ENCODE measurements at places on chromosomes 12 and 14. TPM values are rescaled to one million over a fixed set of nuclear protein-coding genes. Genes with fewer than 3 reads are reported as not detected.

The APAF1 gene
- total RNA-seq: 27.2 TPM

The PHETA1 gene
- 19.7 TPM for total RNA-seq

The EXOC3L4 gene
- total RNA-seq: 1.3 TPM

The P2RX7 gene
- 0.32 TPM for total RNA-seq

The CLEC7A gene
- not detected for total RNA-seq

The SAMD15 gene
- total RNA-seq: 1.7 TPM

The AKAP3 gene
- 0.52 TPM for total RNA-seq

DNA sequence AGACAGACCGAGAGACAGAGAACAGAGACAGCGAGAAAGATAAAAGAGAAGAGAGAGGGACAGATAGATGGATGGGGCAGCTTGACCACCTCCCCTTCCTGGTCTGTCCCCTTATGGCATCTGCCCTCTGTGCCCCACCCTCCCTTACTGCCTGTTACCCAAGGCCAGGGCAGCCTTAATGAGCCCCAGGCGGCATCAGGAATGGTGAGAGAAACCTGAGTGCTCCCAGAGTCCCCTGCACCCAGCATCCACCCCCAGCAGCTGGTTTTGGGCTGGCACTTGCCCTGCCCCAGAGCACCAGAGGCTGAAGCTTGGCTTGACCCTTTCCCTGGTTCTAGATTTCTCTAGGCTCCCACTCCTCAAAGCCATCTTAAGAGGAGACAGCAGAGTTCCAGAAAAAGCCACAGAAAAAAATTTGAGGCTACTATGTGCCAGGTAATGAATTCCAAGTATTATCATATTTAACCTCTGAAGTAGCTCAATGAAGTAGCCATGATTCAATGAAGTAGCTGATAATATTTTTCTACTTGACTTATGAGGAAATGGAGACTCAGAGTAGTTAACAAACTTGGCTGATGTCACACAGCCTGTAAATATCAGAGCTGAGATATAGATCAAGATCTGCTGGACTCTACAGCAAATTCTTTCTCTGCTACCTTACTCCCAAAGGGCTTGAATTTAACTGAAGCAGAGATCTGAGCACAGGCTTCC is 2.0 kb upstream of the ZNF385A start:
- no peak for DNase-seq

DNA sequence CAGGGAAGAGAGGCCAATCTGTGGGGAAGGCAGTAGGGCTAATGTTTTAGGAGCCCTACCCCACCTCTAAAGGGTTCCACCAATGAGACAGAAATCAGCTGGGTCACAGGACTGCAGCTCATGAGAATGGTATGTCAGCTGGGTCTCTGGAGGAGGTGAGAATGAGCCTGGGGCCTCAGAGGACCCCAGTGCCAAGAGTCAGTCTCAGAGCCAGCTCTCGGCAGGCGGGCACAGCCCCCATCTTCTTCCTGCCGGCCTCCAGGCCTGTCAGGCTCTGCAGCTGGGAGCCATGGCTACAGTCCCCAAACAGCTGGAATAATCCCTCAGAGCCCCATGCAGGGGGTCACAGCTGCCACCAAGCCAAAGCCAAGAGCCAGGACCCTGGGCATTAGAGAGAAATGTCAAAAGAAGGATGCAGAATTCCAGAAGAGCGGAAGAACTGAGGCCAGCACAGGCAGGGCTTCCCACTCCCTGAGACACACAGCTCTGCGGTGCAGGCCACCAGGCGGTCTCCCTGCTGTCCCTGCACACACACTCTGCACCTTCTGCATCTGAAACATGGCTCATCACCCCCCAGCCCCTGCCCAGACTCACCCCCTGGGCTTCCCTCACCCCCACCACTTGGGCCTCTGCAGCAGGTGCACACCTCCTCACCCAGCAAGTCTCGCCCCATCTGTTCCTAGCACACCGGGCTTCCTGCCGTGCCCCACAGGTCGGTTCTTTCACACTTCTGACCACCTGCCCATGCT is 26.0 kb downstream of the ITPK1 start:
- no peak for DNase-seq

GRCh38 chr12:102052192-102053061 is 9.4 kb downstream of the WASHC3 start:
- no peak for DNase-seq

DNA sequence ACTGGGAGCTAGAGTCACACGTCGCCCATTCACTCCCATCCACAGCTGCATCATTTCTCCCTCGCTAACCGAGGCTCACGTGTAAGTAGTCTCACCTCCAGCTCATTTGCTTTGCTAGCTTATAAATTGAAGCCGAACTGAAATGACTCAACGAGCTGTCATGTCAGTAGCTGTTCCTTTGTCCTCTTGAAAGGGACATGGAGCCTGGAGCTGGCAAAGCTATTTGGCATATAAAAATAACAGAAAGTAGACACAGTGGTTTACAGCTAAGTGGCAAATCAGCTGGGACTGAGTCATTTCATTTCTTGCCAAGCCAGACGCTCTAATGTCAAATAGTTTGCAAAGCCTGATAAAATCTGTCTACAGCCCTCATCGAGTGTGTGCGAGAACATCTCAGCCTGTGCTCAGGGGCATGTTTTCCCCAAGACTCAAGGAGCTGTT is 114.4 kb upstream of the TMEM233 start:
- peak; percentile 44 for DNase-seq

- peak; percentile 55 for DNase-seq
These were observed 91.8 kb downstream of the PLXNC1 start for GRCh38 chr12:94240171-94240570.

DNA sequence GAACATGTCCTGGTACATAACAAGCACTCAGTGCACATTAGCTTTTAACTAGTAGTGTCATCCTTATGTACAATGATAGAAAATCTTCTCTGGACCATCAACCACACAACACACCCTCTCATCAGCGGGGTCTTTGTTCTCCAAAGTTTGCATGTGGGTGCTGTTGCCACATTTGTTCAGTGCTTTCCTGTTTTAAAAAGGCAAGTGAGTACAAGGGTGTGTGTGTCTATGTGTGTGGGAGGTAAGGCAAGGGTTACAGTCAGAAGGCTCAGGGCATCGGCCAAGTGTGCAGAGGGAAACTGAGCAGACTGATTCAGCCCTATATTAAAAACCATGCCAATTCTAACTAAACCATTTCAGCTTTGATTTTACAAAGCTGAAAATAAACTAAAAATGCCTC is 17.9 kb downstream of the KRT76 start:
- DNase-seq: no peak

GRCh38 chr14:32012062-32012461 is 65.0 kb upstream of the ARHGAP5 start:
- DNase-seq: no peak

DNA sequence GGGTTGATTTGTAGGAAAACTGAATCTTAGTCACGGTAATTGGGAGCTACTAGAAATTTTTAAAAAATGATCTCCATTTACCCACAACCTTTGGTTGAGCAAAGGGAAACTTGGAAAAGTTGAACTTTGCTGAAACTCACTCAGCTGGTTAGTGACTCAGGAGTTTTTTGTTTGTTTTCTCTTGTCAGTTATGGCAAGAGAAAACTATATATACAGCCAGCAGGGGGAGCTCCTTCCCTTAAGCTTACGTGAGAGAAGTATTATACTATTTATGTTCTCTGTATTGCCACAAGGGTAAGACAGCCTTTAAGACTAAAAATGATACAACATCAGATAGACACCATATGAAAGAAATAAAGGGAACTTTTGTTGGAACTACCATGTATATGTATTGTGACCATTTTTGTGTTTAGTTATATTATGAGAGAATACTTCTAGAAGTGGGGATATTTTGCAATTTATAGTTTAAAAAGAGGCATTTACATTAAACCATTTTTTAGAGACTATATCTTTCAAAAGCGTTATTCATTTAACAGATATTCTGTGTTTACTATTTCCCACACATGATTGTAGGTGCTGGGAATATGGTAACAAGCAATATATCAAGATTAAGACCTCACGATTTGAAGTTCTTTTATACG is 28.1 kb upstream of the TBC1D30 start:
- DNase-seq: peak; percentile 90

DNA sequence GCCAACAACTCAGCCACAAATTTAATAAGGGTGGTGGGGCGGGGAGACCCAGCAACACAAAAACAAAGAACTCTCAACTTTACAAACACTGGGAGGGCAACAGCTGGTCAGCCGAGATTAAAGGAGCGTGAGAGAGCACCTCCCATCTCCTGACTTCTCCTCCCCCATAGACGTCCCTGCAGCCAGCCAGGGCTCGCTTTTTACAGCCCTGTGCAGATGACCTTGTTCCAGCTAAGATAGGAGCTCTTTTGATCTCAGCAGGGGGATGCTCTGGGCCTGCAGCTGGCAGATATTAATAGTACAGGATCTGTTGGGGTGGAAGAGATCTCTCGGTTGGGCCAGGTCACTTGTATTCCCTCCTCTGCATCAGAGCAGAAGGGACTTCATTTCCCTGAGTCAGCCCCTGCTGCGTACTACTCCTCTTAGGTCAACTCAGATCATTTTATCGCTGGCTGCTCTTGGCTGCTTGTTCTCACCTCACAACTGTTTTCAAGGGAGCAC is 475.8 kb downstream of the RAD51B start:
- DNase-seq: no peak

- DNase-seq: no peak
These were observed 6.4 kb upstream of the EP400 start for GRCh38 chr12:131943389-131943788.

GRCh38 chr12:94872971-94873733 is 130.3 kb downstream of the NDUFA12 start:
- DNase-seq: no peak

DNA sequence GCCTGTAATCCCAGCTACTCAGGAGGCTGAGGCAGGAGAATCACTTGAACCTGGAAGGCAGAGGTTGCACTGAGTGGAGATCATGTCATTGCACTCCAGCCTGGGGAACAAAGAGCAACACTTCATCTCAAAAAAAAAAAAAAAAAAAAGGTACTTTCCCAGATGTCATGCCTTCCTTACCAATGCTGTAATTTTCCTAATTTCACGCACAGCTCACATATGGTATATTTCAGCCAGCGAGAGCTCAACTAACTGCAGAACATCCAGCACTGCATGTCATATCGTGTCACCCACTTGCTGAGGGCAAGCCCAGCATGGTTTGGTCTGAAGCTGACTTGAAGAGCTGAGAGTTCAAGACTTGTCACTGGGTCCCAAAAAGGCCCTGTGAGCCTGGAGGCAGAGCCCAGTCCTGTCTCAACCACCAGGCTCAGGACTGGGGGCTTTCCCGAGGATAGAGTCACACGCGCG is 29.0 kb downstream of the NFKBIA start:
- no peak for DNase-seq

DNA sequence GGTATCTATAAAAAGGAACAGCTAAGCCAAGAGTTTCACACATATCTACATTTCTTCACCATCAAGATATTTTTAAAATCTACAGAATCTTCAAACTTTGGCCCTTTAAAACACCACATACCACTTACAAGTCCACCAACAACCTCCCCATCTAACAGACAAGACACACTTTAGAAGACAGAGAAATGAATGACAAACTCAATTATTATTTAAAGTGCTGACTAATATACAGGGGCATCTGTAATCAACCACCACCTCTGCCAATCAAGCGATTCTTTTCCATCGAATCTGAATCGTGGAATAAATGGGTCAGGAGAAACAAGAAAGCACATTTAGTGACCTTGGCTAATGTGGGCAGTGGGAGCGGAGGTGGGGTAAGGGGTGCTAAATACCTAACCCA is 7.7 kb downstream of the SETD3 start:
- DNase-seq: no peak

DNA sequence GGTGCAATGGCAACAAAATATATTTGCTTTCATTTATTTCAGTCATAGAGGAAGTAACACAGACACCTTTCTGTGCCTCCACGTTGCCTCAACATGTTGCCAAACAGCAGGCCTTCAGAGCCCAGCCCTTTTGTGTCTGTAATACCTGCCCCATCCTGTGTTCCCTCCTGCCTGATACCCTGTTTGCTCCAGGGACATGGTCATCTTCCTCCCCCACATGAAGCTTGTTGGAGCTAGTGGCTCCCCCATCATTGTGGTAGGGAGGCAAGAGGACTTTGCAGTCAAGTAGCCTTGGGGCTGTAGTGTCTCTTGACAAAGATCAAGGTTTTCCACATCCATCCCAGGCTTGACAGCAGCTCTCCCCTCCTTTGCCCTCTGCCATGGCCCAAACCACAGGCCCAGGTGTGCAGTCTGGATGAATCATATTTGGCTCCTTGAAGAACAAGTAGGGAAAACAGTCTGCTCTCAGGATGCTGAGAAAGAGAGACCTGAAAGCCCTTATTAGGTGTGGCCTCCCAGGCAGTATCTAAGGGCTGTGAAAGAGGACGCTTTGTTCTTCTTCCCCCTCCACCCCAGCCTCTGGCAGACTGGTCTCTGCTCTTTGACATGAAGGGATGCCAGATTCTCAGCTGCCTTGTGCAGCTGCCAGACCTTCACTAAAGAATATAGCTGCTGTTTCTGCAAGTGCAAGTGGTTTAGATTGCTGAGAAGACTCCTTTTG is 329.0 kb downstream of the C12orf75 start:
- no peak for DNase-seq

DNA sequence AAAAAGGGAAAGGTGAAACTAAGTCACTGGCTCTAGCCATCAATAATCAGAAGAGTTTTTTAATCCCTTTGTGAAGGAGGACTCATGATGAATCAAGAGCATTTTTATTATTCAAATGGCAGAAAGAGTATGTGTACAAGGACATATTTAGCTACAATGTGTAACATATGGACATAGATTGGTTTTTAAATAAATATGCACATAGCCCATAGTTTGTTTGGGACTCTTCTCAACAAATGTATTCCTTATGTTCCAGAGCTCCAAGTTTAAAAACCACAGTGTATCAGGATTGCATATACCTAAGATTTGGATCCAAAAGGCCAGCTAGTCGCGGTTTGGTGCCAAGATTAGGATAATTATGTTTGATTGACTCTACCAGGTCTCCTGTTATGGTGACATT is 104.2 kb downstream of the C12orf50 start:
- DNase-seq: no peak

GRCh38 chr12:32896432-32897280 is at the start of gene PKP2:
TSS of gene PKP2 (minus strand) at chr12:32896777. CDS start at chr12:32896731, 46 bp downstream.
- no peak for DNase-seq

GRCh38 chr12:124512667-124513296 is 54.6 kb downstream of the NCOR2 start:
- peak; percentile 98 for DNase-seq

DNA sequence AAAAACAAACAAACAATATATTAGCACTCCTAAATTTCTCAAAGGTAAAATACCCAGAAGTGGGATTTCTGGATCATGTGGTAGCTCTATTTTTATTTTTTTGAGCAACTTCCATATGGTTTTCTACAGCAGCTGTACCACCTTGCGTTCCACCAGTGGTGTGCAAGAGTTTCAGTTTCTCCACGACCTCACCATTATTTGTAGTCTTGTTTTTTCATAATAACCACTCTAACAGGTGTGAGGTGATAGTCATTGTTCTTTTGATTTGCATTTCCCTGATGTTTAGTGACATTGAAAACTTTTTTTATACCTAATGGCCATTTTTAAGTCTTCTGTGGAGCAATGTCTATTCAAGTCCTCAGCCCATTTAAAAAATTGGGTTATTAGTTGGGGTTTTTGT is 127.3 kb upstream of the SLC38A2 start:
- DNase-seq: no peak

DNA sequence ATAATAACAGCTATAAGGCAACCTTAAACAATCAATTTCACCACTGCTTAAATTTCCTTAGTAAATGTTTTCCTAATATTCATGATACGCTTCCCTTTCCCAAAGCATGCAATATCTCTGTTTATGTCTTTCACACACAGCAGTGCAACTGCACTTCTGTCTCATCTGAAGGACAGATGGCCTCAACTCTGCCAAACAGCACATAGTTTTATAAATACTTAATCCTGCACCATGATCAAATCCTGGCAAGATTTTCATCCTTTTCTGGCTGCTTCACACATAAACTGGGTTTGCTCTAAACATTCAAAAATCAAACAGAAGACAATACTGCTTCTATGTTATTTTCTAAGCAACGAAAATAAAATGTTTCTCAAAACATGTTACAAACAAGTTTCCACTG is 266.3 kb downstream of the ITPR2 start:
- no peak for DNase-seq
